RWPE1 (cell line): ENCODE measurements at places on chromosomes 2 and 18.

DNA sequence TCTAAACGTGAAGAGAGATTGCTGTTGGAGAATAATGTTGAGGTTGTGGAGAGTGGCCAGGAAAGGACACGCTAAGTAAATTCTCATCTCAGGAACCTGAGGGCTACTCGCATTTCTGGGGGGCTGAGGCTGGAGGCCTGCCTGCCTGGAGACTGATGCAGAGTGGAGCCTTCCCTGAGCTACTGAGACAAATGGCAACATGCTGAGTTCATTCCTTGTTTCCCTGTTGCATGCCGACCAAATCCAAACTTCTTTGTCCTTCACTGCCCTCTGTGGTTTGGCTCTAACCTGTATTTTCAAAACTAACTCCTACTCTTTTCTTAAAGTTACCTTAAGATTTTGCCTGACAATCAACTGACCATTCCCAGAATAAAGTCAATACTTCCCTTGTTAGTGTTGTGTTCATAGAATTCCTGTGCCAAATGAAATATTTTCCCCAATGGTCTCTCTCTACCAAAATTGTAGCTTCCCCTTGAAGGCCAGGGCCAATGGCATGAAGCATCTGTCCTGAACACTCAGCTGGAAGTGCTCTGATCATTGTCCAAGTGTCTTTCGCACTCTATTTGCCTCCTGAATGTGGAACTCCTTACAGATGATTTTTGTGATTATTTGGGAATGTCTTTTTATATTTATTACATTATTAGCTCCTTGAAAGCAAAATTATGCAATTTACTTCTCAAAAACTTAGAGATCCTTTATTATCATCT is 1085.6 kb downstream of the SOCS6 start:
- DNase-seq: no peak

GRCh38 chr18:59056706-59057492 is 82.8 kb upstream of the SEC11C start:
- peak; percentile 30 for DNase-seq

- DNase-seq: no peak
Measured at GRCh38 chr2:63819765-63820717, 21.7 kb upstream of the UGP2 start.

DNA sequence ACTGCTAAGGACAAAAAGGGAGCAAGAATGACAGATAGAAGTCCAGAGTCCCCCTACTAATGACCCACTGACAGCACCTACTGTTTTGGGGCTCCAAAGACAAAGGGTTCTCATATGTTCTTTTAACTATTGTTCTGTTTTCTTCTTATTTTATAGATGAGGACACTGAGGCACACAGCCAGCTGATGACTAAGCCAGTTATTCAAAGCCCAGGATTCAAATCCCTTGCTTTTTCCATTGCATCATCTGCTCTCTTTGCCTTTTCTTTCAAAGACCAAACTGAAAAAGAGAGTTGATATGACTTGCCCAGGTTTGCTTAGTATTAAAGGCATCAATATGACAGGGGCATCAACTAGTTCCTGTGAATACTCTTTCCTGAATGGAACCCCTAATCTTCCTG is 299.8 kb downstream of the LRATD1 start:
- no peak for DNase-seq

DNA sequence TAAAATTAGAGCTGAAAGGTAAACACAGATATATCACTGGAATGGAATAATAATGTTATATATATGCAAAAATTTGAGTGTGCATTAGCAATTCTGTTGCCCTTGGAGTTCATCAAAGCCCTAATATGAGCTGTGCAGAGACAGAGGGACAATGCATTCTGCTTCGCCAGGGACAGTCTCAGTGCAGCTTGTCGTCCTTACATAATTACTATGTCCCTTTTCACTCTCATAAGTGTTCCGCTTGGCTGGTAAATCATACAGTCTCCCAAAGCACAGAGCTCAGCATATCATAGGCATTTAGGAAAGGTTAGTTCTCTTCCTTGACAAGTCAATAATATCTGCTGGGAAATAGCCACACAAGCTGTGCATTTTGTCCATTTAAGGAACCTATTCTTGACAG is 30.7 kb downstream of the MAPK4 start:
- no peak for DNase-seq

DNA sequence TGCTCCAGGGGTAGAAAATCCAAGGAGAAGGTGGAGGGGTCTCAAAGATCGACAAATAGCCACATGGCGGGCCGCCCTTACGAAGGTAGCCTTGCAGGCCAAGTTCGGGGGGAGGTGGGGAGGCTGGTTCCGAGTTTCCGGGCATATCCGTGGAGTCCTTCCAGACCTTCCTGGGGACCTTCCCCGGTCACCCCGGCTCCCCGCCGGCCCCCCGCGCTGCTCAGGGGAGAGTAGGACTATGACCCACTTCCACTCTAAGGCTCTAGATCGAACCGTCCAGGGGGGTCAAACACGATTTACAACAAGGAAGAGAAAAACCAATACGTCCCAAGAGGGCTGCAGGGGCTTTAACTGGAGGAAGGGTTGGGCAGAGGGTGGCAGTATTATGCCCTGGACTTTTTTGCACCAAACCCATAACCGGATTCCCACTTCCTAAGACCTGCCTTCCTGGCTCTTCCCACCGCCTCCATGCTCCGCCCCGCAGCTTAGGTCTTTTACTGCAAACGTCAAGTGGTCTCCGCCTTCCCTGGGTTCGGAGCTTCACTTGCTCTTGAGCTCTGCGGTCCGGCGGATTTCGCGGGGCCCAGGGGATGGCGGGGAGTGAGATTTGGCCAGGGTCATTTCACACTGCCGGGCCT is 779 bp upstream of the LYPD6 start:
- DNase-seq: peak; percentile 76
